HepG2 (cell line): ENCODE measurements at places on chromosomes 2 and 18.

DNA sequence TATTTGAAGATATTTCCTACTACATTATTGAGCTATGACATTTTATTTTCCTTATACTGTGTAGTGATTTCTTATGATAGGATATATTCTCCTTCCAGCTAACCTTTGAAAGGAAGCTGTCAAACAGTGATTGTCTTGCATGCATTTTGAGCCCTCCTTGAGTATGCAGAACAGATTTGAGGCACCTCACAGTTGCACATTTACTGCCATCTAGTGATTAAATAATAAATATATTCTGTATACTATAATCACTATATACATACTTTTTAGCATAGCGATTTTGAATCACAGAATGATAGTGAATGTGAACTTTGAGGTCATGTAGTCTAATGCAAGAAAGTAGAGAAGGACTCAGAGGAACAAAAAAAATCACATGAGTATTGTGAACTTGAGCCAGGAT is 268.4 kb upstream of the CDH19 start:
- DNase-seq, result no peak

DNA sequence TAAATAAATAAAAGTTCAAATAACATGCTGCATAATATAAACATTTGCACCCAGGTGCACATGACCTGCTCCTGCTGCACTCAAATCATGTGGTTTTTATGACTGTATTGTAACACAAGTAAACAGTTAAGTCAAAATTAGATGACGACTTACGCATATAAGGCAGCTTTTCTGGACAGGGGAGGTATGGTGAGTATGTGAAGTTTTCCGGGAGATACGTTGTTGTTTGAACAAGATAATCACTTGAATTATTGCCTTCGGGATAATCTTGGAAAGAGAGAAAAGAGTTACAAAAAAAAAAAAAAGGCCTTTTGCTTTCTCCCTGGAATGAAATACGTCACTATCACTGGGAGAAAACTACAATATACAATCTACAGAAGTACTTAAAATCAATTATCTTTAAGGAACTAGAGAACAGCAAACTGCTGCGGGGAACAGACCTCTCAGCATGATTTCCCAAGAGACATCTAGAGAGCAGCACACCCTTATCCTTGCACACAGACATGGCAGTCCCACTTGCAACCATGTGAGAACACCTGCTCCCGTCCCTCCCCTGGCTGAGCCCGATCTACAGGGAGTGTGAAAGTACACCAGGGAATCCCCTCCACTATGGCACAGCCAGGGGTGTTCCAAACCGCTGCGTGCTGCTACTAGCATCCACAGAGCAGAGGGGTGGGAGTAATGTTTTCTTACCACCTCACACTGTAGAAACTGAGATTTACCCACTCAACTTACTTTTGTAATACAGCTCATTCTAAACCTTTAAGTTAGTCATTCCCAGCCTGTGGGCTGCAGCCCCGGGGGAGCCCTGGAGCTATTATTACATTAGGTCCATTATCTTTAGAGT is 26.3 kb downstream of the B4GALT6 start:
- no peak for DNase-seq

GRCh38 chr2:127675331-127676261 is at the start of gene LIMS2:
Gene LIMS2, minus strand, starts transcription at chr2:127675530. Its CDS starts 506 bp downstream, at chr2:127675024.
- no peak for DNase-seq

GRCh38 chr2:179898873-179899272 is 37.5 kb upstream of the ZNF385B start:
- DNase-seq, result peak; percentile 65

- DNase-seq, result no peak
Observed at GRCh38 chr2:221569871-221570270, 2.2 kb downstream of the EPHA4 start.
